ENCODE measurements at places on chromosomes 16 and 17.
A peak's percentile ranks its signal among the peaks of the same experiment; 100 is the strongest.

GRCh38 chr17:28001149-28001548, 41.3 kb upstream of the NLK start:
- no peak for DNase-seq

GRCh38 chr17:69858460-69858859, 216.6 kb upstream of the KCNJ16 start:
- DNase-seq: no peak

DNA sequence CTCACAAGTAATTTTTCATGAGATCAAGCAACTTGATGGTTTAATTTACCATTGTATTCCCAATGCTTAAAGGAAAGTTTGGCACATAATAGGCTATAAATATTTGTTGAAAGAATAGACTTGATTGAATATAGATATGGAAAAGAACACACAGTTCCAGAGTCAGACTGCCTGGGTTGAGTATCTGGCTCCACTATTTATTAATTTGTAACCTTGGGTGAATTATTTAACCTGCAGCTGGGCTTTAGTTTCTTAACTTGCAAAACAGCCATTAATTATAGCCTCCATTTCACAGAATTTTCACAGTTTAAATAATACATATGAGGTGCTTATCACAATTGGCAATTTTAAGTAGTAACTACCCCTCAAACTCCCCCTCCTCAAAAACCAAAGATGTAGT, 73.6 kb downstream of the NCOR1 start:
- no peak for DNase-seq

DNA sequence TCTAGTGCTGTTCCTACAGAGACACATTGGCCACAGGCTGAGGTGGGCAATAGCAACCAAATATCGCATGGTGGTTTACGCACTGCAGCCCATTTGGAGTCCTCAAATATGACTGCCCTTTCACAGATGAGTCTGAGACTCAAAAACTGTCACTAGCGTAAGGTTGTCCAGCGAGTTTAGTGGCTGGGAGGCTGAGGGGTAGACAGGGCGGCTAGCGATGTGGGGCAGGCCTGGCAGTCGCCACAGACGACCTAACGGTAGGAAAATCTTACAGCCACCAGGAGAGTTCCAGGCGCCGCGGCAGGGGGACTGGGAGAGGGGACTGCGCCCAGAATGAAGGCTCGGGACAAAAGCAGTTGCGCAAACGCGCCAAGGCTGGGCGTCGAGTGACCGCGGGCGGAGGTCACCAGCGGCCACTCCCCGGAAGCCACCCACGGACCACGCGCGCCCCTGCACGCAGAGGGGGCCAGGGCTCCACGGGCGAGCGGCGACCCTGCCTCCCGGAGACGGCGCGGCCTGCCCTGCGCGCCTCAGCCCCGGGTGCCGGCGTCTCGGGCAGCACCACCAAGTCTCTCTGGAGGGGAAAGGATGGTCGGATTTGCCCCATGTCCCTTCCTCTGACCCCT, 699 bp upstream of the MAP1LC3B start:
- no peak for DNase-seq

GRCh38 chr17:71741836-71742235, 379.0 kb upstream of the SOX9 start:
- no peak for DNase-seq

DNA sequence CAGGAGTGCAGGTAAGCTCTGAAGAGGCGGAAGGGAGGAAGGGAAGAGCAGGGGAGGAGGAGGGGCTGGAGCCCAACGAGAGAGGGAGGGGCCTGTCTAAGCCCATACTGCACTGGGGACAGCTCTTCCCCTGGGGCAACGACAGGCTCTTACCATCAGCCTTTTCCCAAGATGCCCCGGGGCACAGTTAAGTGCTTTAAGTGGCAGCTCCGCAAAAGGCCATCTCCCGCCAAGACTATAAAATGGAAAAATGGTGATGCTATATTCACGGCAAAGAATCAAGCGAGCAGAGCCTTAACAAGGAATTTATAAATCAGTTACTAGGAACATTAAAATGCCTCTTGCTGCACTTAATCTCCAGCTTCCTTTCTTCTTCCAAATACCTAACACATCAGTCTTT, 110.2 kb upstream of the NLRP1 start:
- DNase-seq: no peak

DNA sequence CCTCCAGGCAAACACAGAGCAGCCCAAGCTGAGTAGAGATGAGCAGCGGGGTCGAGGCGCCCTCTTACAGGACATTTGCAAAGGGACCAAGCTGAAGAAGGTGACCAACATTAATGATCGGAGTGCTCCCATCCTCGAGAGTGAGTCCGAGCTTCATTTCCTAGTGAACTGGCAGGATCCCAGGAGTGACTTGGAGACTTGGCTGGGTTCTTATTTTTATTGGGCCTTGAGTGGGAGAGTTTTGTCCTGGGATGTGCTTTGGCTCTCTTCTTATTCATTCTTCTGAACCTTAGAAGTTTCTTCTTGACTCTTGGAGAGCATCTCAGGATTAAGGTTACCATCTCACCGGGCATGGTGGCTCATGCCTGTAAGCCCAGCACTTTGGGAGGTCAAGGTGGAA, 27.2 kb upstream of the CDC6 start:
- DNase-seq: no peak

DNA sequence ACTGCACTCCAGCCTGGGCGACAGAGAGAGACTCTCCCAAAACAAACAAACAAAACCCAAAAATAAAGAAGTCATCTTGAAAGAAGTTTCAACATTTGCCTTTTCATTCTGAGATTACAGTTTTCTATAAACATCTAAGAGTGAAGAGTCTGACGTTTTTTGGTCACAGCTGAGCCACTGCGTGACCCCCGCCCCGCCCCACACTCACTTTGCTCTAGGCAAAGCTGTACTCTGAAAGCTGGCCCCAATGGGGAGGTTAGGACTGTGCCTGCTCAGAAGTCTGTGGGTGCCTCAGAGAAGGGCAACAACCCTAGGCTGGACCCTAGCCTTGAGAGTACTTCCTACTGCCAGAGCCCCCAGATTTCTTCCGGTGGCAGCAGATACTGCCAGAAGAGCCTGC, 19.3 kb downstream of the CYB5D2 start:
- no peak for DNase-seq

GRCh38 chr17:17075125-17075781, 33.0 kb downstream of the MPRIP start:
- peak; percentile 65 for DNase-seq

GRCh38 chr16:48210747-48211146, 33.4 kb upstream of the LONP2 start:
- DNase-seq: no peak

DNA sequence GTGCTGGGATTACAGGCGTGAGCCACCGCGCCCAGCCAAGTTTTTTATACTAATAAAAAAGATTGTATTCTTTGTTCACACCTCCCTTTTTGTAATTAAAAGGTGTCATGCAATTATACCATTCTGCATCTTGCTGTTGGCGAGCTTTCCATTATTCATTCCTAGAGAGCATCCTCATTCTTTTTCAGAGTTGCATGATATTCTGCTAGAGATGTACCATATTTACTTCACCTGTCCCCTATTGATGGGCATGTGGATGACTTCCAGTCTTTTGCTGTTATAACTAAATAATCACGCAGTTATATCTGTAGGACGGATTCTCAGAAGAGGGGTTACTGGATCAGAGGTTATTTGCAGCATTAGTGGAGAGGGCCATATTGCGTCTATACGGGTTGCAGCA, 17.0 kb downstream of the SGSM2 start:
- DNase-seq: no peak

GRCh38 chr17:45440161-45440778, 7.6 kb upstream of the ARHGAP27 start:
- DNase-seq: no peak

DNA sequence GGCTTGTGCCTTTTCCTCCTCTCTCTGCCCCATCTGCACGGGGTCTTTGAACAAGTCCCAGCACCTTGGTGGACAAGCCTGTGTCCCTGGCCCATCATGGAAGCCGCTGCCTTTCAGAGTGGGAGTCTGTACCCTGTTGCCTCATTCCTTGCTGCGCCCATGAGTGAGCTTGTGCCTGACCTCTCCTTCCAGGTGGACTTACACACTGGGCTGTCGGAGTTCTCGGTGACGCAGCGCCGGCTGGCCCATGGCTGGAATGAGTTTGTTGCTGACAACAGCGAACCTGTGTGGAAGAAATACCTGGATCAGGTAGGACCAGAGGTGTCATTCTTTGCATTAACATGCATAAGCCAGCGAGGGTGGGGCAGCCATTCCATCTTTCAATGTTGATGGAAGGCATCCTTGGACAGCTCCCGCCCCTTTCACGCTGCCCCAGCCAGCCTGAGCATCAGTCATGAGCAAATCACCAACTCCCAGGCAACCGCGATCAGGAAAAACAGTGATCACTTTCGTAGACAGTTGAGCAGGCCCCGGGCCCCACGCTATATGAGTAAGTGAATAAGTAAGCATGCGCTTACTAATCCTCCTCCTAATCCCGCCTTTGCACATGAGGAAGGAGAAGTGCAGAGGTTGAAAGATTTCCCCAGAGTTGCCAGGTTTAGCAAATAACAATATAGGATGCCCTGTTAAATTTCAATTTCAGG, 36.8 kb downstream of the ATP2C2 start:
- no peak for DNase-seq

GRCh38 chr17:27457731-27458523, 1.7 kb downstream of the KSR1 start:
- DNase-seq: no peak

DNA sequence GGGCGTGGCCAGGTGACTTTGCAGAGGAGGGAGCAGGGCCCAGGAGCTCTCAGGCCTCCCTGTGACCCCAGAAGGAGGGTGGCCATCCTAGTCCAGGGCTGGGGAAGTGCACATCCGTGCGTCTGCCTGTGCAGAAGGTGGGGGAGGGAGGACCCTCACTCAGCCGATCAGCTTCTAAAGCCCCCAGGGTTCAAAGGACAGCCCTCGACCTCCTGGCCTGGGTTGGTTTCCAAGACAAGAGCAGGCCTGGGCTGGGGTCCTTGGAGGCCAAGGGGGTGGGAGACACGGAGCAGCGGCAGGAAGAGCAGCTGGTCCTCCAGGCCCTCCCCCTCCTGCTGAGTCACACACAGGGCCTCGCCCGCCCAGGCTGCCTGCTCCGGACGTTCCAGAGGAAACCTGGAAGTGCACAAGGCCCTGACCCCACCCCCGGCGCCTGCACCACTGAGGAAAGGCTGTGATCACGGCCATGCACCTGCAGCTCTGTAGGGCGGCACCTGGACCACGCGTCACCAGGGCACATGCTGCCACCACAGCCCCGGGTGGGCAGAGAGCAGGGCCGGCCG, 67.1 kb upstream of the ZNF469 start:
- DNase-seq: no peak

GRCh38 chr17:38417210-38417951, 10.9 kb upstream of the ARHGAP23 start:
- DNase-seq: no peak

DNA sequence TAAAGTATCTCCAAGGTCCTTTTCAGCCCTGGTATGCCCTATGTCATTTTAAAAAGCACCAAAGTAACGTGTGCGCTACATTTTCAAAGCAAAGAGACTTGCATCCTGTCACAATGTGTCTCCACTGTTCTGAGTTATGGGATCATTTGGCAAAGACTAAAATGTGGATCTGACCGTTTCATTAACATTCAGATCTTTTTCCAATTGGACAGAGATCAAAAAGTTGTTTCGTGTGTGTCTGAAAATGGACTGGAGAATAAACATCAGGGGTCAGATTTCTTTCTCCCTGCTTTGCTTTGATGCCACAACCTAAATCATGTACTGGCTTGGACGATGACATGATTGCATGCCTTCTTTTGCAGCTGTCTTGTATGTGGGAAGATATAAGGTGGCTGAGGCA, 136.0 kb upstream of the NOG start:
- no peak for DNase-seq

DNA sequence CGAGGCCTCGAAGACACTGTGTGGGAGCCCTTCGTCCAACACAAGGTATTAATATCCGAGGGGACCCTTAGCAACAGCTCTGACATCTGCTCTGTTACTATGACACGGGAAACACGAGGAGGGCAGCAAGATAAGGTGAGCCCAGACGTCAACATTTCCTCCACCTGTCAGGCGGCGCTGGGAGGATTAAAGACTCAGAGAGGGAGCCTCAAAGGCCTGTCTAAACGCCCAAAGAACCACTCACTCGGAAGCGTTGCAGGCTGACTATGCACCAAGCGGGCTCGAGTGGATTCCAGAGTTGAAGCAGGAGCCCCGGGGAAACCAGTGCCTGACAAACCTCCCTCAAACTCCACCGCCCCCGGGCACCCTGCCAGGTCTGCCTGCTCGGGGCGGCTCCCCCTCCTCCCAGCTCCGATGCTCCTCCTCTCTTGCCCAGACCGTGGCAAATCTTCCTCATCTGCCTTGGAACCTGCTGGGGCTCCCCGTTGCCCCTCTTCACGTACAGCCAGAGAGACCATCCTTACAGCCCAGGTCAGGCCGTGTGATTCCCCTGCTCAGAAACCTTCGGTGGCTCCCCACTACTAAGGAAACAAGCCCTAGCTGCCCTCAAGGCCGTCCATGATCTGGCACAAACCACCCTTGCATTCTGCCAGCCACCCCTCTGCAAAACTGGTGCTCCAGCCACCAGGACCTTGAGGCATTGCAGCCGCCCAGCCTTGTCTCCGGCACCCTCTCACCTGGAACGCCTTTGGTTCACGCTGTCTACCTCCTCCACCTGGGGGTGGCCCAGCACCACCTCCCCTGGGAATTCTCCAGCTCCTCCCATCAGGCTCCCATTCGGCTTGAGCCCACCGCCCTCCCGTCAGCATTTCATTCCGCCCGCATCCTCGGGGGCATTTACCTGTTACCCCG, 16.2 kb downstream of the RPH3AL start:
- DNase-seq: no peak

DNA sequence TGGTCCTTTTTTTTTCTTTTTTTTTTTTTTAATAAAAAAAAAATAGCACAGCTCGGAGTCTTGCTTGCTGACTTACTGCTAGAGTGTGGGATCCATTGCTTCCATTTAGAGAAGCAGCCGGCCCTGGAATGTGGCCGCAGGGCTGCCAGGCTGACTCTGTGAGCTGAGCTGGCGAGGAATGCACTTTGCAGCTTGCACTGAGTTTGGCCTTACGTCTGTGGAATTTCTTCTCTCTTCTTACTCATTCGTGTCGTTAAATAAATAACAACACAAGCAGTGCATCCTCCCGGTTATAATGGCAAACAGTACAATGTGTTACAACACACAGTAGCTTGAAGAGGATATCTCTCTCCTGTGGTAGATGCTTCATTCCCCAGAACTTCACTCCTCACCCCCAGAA, 69.2 kb downstream of the PRKCB start:
- peak; percentile 16 for DNase-seq

- no peak for DNase-seq
These were observed 63.6 kb upstream of the TBX2 start for GRCh38 chr17:61335845-61336655.

DNA sequence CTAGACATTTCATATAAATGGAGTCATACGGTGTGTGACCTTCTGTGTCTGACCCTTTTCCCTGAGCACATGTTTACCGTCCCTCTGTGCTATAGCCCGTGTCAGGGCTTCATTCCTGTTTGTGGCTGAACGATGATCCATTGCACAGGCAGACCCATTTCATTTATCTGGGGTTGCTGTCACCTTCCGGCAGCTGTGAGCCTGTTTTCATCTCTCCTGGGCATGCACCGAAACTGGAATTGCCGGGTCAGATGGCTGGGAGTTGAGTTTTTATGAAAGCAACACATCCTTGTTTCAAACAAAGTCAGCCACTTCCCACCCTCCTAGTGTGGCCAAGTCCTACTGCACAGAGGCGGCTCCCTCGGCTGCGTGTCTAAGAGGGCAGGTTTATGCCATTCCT, 25.5 kb downstream of the BAIAP2 start:
- DNase-seq: no peak

GRCh38 chr16:78608305-78608776, 508.9 kb downstream of the WWOX start:
- DNase-seq: no peak

GRCh38 chr17:66331038-66331816, 28.8 kb downstream of the PRKCA start:
- DNase-seq: no peak

GRCh38 chr17:67633751-67634211, 84.0 kb upstream of the NOL11 start:
- DNase-seq: no peak
